NCI-H1417 (cell line): ENCODE measurements at places on chromosomes 13 and 19.

- no peak for DNase-seq
Measured at GRCh38 chr13:25288966-25289365, 1.7 kb upstream of the MTMR6 start.

DNA sequence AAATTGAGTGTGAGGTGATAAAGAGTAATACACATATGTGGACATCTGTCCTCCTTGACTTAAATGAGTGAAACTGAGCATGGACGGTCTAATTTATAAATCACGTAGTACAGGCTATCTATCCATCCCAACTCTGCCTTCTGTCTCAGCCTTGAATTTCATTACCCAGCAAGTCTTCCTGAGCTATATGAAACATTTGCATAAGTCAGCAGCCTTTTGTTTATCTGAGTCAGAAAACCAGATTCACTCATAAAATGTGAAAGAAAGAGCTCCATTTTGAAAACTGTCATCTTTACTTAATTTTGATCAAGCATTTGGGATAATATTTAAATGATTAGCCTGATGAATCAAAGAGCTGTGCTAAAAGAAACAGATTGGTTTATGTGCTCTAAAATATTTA lies 197.9 kb downstream of the LHFPL6 start:
- DNase-seq: no peak

GRCh38 chr13:29859971-29860370 lies 9.6 kb upstream of the UBL3 start:
- no peak for DNase-seq

DNA sequence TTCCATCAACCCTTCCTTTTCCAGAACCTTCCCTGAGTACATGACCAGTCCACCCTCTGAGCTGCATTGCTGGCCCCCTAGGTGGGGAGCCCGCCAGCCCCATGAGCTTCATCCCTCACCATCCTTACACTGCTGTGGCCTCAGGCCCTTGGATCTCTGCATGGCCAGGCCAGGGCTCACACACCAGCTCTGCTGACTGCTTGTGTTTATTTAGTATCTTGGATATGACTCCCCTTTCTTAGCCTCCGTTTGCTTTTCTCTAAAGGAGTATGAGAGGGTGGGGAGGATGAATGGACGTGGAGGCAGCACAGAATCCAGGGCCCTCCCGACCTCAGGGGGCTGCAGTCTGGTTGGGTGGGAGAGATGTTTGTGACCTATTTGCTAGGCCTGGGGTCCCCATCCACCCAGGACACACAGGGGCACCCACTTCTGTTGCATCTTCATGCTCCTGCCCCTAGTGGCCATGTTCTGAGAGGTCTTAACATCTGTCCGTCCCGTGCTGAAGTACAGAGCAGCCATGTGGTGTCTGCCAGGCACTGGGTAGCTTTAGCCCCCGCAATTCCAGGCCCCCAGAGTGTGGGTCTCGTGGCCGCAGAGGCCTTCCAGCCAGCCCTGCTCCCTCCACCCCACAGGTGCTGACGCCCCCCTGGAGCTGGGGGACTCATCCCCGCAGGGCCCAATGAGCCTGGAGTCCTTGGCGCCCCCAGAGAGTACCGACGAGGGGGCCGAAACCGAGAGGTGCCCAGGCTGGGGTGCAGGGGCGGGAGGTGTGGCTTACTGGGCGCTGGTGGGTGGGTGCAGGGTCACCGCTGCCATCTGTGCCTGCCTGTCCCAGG lies 13.0 kb downstream of the ARHGEF1 start:
- no peak for DNase-seq

DNA sequence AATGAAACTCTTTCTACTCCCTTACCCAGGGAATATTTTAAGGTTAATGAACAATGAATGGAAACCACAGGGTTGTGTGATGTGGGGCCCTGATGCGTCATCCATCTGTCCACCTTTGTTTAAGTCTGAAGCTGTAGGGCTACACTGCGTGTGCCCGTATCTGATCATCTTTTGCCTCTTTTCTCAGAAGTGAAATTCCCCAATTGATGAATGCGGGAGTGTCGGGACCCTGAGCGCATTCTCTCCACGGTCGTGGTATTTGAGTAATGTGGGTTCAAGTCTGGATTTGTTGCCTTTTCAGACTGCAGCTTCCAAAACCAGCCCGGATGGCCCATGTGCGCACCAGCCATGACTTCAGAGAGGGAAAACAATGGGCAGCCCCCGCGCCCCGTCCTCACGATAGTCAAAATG lies 112.3 kb downstream of the COL4A2 start:
- DNase-seq: no peak
